ENCODE measurements at places on chromosomes 5 and 9.

DNA sequence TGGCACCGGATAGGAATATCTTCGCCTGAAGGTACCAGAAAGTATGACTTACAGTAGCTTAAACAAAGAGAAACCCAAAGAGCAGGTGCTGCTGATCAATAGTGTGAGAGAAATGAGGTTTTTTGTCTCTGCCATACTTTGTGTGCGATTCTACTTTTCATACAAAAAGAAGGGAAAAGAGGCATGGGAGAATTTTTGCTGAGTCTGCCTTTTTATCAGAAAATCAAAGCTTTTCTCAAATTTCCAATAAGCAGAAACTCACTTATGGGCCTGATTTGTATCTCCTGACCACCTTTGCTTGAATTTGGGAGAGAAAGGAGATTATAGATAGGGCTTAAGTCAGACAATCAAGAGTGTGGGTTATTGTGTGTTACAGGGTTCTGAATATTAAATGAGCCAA, 65.5 kb upstream of the TAF11L2 start:
- no peak for DNase-seq

GRCh38 chr5:134140530-134141201, 26.2 kb downstream of the TCF7 start:
- no peak for DNase-seq

DNA sequence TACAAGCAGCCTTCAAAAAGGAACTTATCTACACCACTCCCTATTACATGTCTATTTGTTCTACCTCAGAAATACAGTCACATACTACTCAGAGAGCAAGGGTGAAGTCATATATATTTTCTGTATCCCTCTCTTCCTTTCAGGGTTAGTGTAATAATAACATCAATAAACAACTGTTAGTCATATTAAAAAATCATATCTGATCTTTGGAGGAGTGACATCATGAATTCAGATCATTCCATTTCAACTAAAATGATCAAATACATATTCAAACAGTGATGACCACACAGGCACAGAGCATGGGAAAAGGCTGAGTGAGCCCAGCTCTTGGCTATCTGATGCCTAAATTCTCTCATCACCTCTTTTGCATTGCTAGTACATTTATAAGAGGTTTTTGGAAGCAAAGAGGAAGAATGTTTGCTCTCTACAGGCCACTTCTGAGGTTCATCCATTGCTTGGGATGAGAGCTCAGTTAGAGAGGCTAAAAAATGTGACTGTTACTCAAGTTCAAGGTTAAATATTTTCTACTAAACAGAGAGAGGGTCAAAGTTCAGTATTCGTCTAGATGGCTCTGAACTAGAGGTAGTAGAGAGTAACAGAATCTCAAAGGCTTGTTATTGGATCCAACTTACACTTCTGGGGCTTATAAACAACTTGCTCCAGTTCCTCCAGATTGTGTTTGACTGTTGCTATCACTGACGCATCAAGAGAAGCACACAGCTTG, 39.0 kb downstream of the RIGI start:
- no peak for DNase-seq

GRCh38 chr5:132764051-132764450, 13.0 kb downstream of the SEPTIN8 start:
- no peak for DNase-seq

DNA sequence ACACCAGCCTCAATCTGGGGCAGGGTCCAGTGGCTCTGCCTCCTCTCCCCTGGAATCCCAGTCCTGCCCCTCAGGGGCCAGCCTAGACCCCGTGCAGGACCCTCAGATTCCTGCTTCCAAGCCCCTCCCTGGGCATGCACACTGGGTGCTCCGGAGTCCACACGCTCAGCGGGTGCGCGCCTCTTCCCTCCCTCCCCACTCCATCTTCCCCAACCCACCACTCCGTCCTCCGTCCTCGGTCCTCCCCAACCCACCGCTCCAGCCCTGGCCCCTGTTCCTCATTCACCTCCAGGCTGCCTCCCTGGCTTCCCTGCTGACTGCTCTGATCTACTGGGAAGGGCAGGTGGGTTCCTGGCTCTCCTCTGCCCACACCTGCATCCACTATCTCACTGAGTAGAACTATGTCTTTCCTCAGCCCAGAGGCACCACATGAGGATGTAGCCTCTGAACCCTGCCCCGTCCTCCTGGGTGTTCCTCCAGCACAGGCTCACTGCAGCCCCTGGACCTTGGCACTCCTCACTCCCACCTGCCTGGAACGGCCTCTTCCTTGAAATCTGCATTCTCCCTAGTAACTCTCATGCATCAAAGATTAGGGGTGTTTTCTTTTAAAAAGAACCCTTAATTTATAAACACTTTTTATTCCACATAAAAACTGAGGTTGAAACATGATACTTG, 92.8 kb downstream of the CAMSAP1 start:
- DNase-seq = no peak

All from stimulated activated CD8-positive, alpha-beta memory T cell treated with anti-CD3 and anti-CD28 coated beads, Interleukin-4, amount 100 ng/mL, for 24 hours (primary cell).